ENCODE measurements at places on chromosomes 6 and 20.

DNA sequence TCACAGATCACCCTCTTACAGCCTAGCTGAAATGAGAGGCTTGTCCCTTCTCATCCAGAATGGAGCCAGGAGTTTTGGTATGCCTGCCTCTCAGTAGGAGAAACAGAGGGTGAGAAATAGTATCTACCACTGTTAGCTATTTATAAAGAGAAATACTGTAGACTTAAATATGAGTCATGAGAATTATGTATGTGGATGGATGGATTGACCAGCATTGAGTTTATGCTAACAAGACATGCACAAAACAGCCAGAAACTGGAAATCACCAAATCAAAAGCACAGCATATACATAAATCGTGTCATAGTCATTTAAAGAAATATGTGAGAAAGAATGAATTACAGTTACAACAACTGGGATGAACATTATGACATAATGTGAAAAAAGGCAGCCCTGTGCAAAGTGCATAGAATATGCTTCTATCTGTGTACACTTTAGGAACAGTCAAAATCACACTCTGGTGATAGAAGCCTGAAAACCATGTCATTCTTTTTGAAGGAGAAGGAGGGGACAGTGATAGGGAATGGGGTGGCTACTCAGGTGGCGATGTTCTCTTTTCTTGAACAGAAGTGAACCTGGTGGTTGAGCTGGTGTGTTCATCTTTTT is 79.8 kb upstream of the KIF25 start:
- no peak for DNase-seq

- no peak for DNase-seq
Measured at GRCh38 chr20:37986873-37987601, 46.2 kb downstream of the TTI1 start.

- DNase-seq, result no peak
Measured at GRCh38 chr20:36956016-36956415, 4.5 kb upstream of the SAMHD1 start.

DNA sequence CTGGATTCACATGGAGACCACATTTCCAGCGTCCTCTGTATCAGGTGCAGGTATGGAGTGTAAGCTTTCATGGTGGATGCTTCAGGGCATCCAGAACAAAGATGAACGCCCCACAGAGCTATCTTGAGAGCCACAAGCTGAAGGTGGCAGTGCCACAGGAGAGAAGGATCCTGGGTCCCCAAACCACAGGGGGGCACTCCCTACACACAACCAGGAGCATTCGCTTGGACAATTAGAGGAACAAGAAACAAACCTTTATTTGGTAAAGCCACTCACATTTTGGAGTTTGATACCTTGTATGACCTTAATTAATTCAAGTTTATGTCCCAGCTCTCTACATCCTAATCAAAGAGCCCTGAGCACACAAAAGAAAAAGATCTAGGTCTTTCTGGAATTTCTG is 406.3 kb downstream of the PREX1 start:
- no peak for DNase-seq

DNA sequence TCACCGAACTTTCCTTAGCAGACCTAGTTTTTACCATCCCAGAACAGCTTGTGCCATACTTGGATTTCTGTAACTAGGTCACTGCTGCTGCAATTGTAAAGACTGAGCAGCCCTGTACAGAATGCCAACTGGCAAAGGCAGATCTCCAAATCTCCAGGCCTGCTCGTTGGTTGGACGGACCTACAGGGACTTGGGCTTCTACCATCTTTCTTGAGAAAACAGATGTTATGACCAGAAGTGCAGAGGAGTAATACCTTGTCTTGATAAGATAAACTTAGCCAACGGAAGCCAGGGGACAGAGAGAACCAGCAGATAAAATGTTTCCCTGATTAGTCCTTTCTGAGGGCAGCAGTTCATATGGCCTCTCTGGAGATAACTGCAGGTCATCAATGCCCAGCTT is 304.1 kb downstream of the RFPL4B start:
- DNase-seq, result no peak

GRCh38 chr6:26593278-26594130 is 3.2 kb upstream of the ABT1 start:
- no peak for DNase-seq

DNA sequence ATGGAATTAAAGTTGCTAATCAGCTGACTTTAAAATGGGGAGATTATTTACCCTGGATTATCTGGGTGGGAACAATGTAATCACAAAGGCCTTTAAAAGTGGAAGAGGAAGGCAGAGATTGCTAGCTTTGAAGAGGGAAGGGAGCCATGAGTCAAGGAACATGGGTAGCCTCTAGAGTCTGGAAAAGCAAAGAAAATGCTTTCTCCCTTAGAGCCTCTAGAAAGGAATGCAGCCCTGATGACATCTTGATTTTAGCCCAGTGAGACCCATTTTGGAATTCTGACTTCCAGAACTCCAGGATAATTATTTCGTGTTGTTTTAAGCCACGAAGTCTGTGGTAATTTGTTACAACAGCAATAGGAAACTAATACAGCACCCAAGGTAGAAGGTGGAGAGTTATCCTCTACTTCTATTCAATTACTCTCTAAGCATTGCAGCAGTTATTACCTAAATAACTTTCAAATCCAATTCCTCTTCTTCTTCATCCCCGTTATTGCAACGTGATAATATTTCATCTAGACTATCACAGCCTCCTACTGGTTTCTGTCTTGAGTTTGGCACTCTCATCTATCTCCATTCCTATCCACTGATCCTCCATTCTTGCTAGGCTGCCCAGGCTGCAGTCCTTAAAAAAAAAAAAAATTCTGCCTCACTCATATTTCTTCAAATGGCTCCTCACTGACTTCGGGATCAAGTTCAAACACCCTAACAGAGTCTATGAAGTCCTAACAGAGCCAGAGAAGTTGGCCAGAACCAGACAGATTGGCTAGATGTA is 224.3 kb downstream of the BTBD9 start:
- DNase-seq, result no peak

DNA sequence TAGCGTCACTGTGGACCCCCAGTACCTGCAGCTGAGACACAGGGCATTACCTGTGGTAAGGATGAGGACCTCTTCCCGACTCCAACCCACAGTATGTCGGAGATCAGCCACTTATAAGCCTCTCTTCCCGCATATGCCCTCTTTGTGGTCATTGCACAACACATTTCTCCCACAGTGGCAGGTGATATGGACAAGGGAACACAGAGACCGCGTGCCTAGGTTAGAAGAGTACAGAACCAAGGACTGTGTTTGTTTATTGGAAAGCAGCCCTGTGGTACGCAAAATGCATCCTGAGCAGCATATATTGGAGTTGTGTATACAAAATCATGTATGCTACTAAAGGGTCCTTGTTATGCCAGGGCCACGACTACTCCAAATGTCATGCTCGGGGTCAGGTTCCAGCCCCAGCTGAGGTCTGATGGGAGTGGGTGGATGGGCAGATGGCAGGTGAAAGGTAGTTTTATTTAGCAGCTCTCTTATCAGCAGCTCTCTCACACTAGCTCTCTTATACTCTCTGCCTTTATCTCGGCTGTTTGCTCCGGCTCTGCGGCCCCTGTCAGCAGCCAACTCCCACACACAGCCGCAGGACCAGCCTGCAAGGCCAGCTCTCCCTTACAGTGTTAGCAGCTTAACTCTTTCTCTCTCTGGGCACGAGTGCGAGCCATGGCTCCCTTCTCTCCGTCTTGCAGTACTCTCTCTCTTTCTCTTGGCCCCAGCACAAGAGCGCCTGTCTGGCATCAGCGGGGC is 569.0 kb downstream of the KIF16B start:
- no peak for DNase-seq

Measured in HCT116 (cell line).